Subcutaneous adipose tissue (tissue), 4 donors: ENCODE measurements at places on chromosomes 12 and 14. TPM values are rescaled to one million over a fixed set of nuclear protein-coding genes. Genes with fewer than 3 reads are reported as not detected.

The DPPA3 gene
- total RNA-seq: not detected

The SLC2A14 gene
- total RNA-seq: not detected

The SLC8A3 gene
- 0.34 TPM for total RNA-seq

The SOAT2 gene
- not detected for total RNA-seq

The MYBPC1 gene
- 0.17 TPM for total RNA-seq

The LPAR5 gene
- 4.0 TPM for total RNA-seq
